ENCODE measurements at places on chromosomes 1 and 21.
A peak's percentile ranks its signal among the peaks of the same experiment; 100 is the strongest.

DNA sequence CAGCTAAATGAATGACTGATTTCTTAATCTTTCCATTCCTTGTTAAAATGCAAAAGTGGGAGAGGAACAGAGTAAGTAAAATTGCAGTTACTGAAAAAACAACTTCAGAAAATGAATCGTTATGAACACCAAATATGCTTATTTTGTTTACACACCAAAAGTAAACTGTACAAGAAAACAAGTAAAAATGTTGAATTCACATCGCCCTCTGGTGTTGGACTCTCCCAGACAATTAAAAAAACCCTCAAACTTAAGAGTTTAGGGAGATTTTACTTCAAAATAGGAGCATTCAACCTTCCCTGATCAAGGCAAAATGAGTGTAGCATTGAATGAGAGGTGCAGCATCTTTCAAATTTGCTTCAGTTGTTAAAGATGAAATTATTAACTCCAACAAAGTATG is 19.4 kb upstream of the ESRRG start:
- DNase-seq = no peak

GRCh38 chr1:168266644-168267186 is 14.0 kb upstream of the TBX19 start:
- DNase-seq = no peak

GRCh38 chr1:181482521-181483284 is 614 bp upstream of the CACNA1E start:
- DNase-seq = peak; percentile 42

- no peak for DNase-seq
These were observed 152.2 kb upstream of the RUNX1 start for GRCh38 chr21:35201288-35201687.

DNA sequence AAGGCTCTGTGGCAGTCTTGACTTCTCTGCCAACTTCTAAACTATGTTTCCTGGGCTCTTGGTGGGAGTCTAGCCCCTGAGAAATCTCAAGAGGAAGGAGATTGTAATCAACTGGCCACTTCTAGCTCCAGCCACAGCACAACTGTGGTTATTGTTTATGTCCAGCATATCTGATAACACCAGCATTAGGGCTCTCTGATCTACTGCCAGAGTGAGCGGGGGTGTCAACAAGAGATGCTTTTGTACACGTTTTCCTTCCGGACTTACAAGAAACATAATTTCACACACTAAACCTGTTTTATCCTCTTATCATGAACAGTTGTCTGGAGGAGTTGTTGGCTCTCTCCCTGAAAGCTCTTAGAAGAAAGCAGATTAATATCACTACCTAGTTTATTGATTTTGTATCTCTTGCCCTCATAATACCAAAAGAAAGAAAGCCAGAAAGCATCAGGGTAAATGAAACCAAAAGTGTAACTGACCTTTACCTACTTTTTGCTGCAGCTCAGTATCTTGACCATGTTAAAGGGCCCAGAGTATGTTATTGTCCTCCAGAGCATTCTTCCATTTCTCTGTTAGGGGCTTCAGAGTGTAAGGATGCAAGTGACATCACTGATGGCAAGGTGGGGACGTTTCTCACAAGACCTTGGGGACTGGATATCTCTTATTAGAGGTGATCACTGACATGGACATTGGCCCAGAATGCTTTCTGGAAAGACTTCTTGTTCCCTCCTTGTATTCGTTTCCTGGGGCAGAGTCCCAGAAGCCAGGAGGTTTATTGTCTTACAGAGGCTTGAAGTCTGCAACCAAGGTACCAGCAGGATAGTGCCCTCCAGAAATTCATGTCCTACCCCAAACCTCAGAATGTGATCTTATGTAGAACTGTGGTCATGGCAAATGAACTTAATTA is 9.6 kb upstream of the SH2D1B start:
- DNase-seq = no peak

- no peak for DNase-seq
These were observed 3.3 kb upstream of the EPHA2 start for GRCh38 chr1:16158993-16159831.

DNA sequence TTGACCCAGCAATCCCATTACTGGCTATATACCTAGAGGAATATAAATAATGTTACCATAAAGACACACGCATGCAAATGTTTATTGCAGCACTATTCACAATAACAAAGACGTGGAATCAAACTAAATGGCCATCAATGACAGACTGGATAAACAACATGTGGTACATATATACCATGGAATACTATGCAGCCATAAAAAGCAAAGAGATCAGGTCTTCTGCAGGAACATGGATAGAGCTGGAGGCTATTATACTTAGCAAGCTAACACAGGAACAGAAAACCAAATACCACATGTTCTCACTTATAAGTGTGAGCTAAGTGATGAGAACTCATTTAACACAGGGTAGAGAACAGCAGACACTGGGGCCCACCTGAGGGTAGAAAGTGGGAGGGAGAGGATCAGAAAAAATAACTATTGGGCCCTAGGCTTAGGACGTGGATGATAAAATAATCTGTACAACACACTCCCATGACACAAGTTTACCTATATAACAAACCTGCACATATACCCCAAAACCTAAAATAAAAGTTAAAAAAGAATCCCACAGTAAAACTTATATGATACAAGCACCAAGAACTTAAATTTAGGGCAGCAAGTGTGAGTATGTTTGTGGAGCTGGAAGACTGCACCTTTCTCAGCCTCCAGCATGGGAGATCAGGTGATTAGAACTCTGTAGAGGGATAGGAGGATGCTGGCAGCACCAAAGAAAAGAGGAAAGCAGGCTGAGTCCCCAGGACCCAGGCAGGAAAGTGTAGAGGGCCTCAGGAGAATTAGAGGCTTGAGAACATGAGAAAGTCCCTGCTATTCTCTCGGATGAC is 320.8 kb upstream of the USP24 start:
- no peak for DNase-seq

DNA sequence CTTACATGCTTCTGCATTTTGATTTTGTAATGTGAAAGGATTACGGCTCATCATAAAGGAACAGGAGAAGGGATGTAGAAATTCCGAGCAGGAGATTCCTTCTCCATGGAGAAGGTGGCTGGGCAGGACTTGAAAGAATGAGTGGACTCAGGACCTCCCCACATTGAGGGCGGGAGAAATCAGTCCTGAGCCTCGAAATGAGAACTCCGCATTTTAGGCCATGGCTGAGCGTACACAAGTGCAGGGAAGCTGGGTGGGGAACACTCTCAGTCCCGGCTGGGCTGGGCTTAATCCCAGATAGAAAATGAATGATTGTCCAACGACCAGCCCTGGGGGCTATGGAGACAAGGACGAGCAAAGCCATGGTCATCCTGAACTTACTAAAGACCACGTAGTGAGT is 402.3 kb upstream of the POU3F1 start:
- no peak for DNase-seq
